KBM-7 (cell line): ENCODE measurements at places on chromosomes 1 and 21.

DNA sequence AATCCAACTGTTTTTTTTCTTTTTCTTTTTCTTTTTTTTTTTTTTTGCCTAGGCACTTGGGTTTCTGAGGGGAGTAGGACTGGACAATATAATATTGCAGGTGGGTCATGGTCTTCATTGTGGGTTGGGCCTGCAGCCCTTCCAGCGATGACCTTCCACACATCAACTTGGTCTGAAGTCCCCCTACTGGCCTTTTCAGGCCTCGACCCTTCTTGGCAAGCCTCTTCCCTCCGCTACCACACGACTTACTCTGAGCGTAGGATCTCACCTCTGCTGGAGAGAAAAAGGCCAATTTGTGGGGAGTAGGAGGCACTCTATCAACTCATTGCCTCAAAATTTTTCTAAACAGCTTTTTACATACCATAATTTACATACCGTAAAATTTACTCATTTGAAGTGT lies 51.1 kb upstream of the GRIK3 start:
- DNase-seq = no peak

DNA sequence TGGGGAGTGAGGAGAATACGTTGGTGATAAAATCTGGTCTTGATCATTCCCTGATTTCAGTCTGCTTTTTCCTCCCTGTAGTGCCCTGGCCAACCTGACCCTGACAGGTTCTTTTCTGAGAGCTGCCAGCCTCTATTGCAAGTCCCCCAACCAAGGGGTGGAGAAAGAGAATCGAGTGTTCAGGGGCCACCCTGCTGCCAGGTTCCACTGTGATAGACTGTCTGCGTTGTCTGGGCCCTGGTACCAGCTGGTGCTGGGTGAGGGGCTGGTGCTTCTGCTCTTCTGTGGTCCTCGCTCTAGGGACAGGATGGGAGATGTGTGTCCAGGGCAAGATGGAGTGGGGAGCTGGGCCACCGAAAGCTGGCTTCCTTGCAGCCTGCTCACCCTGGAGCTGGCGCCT lies 214.6 kb downstream of the CAMTA1 start:
- no peak for DNase-seq

- no peak for DNase-seq
These were observed 50.0 kb downstream of the LRRC8B start for GRCh38 chr1:89574621-89575020.

DNA sequence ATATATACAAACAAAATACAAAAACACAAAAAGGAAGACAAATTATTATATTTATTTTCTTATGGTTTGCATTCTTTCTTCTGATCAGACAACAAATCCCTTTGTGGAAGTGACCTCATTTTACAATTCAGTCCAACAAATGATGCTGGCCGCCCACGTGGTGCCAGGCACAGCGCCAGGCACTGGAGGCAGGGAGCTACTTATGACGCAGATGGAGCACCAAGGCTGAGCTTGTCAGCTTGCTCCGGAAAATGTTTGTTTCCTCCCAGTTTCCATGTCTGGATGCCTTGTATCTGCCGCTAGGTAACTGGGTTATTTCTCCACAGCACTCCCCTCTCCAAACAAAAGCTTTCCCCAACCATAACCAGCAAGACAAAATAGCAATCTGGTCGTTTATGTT lies 30.7 kb upstream of the CD34 start:
- peak; percentile 71 for DNase-seq

GRCh38 chr1:85459290-85459689 lies 5.7 kb downstream of the DDAH1 start:
- no peak for DNase-seq

GRCh38 chr1:151713044-151713443 lies 3.6 kb downstream of the CELF3 start:
- no peak for DNase-seq

GRCh38 chr1:206065547-206066145 lies 12.7 kb downstream of the RHEX start:
- DNase-seq = no peak

- DNase-seq = no peak
These were observed 126.2 kb downstream of the GIPC2 start for GRCh38 chr1:78171736-78172590.

DNA sequence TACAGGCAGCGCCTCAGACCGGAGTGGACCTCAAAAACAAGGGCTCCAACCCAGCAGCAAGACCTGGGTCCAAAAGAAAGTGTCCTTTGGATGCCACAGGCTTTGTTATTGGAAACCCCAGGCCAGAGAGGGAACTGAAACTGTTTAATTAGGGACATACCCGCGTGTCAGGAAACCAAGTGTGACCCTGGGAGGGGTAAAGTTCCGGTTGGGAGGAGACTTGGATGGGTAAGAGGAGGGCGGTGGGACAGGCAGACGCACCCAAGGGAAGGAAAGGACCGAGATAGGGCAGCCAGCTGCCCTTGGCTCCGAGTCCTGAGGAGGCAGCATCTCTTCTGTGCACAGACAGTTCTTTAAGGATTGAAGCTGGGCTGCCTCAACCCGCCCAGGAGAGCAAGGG lies 71.4 kb downstream of the CDC7 start:
- DNase-seq = peak; percentile 69

- no peak for DNase-seq
These were observed 2.8 kb upstream of the NUP210L start for GRCh38 chr1:154157520-154158306.

DNA sequence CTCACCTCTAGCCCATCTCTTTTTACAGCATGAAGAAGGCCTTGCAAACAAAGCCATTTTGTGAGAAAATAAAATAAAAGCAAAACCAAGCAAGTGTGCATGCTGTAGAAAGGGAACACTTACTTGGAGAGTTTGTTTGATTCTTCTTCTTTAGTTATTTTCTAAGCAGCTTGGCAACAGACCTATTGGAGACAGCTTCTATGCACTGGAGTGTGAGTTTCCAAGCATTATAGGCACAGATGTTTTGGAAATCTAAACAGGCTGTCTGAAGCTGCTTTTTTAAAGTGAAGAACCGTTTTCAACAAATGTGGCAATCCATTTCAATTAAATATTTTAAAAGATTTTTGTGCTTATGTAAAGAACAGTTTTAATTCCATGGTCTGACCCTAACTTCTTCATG lies 76.6 kb downstream of the NGF start:
- DNase-seq = no peak

DNA sequence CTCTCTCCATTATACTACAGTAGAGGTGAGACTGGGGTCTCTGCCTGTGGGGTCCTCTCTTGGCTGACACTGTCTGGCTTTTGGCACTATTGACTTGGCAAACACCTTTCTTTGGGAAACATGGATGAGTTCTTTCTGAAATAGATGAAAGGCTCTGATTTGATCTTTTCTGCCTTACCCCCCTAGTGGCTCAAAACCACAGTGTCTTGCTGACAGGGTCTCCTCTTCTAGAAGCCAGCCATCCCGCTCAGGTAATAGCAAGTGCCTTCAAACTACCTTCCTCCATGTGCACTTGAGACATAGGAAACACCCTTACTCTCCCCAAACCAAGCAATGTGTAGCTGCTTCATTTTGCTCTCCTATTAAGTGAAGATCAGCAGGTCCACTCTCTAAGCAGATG lies 260.4 kb downstream of the BRINP2 start:
- DNase-seq = no peak
